Thyroid gland (tissue), 4 donors: ENCODE measurements at places on chromosomes 1 and 21. TPM values are rescaled to one million over a fixed set of nuclear protein-coding genes. Genes with fewer than 3 reads are reported as not detected.

IL22RA1 gene
- not detected for total RNA-seq

VWA1 gene
- 36.7 TPM for total RNA-seq

GRCh38 chr1:206772243-206772937 is at the start of gene IL10:
Gene IL10 (minus strand): TSS chr1:206772494. CDS start chr1:206772435, 59 bp downstream.
- no peaks in the 10 kb centered on the region for H3K27me3 ChIP-seq
- no peak within 1 kb of the TSS for H3K27ac ChIP-seq
- H3K4me1 ChIP-seq = no peaks in the 10 kb centered on the region
- H3K36me3 ChIP-seq = no peaks in the 10 kb centered on the region
- no peak within 1 kb of the TSS for H3K4me3 ChIP-seq

DNA sequence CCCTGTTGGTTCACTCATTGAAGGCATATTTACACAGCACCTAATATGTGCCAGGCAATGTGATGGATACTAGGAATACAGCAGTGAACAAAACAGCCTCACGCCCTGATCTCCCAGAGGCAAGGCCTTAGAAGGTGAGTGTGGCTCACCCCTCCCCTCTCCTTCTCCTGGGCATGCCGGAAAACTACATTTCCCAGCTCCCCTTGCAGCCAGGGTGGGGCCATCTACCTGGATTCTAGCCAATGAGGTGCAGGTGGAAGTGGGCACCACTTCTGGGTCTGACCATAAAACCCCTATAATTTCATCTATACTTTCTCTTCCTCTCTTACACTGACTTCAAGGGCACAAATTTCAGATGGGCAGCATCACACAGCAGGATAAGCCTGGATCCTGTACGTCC is 63.8 kb downstream of the FBXO2 start:
- DNase-seq = no peak
- H3K27ac ChIP-seq = no peak overlapping the region

DNA sequence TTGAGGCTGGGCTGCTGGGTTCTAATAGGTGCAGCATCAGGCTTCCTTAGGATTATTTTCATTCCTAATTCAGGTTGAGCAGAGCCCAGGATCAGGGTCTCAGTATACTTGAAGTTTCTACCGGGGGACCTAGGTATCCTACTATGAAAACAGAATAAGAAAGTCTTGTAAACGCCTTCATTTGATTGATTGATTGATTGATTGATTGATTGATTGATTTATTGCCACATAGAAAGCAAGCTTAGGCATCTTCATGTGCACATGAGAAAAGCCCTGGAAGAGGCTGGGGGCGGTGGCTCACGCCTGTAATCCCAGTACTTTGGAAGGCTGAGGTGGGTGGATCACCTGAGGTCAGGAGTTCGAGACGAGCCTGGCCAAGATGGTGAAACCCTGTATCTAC is 97.4 kb upstream of the BMP8A start:
- peaks cover 6% of the 10 kb centered on the region for H3K36me3 ChIP-seq
- H3K4me3 ChIP-seq = no peak overlapping the region
- H3K27me3 ChIP-seq = no peaks in the 10 kb centered on the region
- no peak for DNase-seq
- peak overlapping the region; percentile 49 for H3K27ac ChIP-seq
- H3K4me1 ChIP-seq = peaks cover 47% of the 10 kb centered on the region

DNA sequence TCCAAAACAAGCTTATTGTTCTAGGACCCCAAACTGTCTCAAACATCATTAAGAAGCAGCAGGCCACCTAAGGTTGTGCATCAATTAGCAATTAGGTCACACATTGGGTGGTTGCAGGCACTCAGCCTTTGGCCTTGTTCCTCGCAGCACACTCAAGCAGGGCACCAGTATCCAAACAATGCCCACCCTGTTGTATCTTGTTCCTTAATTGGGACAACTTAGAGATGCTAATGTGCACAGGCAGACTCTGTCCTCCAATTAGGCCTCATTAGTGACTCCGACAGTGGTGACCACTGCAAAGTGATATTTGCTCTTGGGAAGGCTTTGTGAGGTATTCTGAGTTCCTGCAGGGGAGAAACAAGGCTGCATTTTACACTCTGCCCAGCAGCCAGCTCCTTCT is 515.1 kb upstream of the PTBP2 start:
- DNase-seq = no peak
- H3K36me3 ChIP-seq = no peaks in the 10 kb centered on the region
- H3K4me3 ChIP-seq = no peak overlapping the region
- no peaks in the 10 kb centered on the region for H3K4me1 ChIP-seq

TMEM269 gene
- total RNA-seq = not detected

GRCh38 chr1:64912191-64912590 is 54.2 kb downstream of the JAK1 start:
- no peak overlapping the region for H3K27ac ChIP-seq
- no peak for DNase-seq
- no peak overlapping the region for H3K4me3 ChIP-seq
- H3K27me3 ChIP-seq = no peaks in the 10 kb centered on the region
- H3K36me3 ChIP-seq = no peaks in the 10 kb centered on the region

- H3K36me3 ChIP-seq = no peaks in the 10 kb centered on the region
- H3K4me1 ChIP-seq = no peaks in the 10 kb centered on the region
- DNase-seq = no peak
- H3K27ac ChIP-seq = no peak overlapping the region
- no peak overlapping the region for H3K4me3 ChIP-seq
Observed at GRCh38 chr21:39576518-39577128, 36.1 kb upstream of the B3GALT5 start.
